Fibroblast of upper back skin (primary cell): ENCODE measurements at places on chromosomes 3 and 15.

- DNase-seq: peak; percentile 15
Observed at GRCh38 chr3:136177876-136178275, 18.3 kb downstream of the MSL2 start.

DNA sequence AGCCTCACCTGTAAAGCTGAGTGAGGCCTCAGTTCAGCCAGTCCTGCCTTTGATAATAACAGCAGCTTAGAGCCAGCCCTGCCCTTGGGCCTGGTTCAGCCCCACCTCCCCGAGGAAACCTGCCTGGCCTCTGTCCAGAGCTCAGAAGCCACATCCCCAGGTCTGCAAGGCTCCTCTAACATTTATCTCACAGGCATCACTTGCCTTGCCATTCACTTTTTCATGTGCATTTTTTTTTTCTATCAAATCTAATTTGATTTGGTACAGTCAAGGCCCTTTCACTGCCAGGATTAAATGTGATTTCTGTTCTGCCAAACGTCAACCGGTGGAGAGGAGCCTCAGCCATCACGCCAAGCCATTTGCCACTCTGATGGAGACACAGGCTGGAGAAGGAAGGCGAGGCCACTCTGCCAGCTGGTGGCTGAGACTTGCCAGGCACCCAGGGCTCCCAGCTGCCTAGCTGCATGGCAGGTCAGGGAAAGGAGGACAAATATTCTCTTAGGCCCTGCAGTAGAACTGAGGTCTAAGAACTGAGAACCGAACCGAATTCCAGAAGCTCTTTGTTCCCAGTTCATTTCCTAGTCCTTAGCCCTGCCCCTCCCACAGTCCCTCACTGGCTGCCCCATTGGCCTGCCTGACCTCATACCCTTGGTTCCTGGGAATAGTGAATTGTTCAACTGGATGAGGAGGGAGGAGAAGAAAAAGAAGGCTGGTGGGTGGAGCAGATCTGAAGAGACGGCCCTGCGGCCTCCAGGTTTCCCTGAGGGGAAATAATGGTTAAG lies 76.4 kb downstream of the SPSB4 start:
- DNase-seq: no peak

DNA sequence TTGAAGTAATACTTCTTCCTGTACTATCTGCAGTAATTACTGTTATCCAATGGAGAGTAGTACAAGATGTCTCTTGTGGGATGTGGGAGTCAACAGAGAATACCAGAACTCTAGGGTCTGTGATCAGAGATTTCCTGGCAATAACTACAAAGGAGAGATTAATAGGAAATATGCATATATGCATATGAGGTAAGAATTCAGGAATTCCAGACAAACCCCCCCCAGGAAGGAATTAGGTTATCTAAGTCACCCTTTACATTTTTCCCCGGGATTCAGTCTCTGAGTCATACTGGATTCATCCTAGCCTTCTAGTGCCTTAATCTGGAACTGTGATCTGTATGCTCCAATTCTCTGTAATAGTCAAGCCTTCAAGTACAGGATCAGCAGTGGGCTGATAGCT lies 49.4 kb downstream of the GTF2E1 start:
- peak; percentile 94 for DNase-seq

DNA sequence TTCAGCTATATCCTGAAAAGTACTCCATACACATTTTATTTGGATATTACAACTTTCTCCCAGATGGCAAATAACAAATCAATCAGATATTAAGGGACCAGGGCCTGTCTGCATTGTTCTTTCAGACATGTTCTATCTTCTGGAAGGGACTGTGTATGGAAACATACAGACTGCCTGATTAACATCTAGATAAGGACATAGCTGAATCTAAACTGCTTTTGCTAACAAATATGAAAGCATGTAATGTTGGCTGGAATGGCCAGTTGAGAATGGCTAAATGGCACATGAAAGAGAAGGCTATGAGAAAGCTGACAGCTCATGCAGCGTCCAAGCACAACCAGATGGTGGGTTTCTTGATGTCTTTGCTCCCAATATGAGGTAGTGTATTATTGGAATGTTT lies 149.4 kb downstream of the CFAP20DC start:
- DNase-seq: no peak

DNA sequence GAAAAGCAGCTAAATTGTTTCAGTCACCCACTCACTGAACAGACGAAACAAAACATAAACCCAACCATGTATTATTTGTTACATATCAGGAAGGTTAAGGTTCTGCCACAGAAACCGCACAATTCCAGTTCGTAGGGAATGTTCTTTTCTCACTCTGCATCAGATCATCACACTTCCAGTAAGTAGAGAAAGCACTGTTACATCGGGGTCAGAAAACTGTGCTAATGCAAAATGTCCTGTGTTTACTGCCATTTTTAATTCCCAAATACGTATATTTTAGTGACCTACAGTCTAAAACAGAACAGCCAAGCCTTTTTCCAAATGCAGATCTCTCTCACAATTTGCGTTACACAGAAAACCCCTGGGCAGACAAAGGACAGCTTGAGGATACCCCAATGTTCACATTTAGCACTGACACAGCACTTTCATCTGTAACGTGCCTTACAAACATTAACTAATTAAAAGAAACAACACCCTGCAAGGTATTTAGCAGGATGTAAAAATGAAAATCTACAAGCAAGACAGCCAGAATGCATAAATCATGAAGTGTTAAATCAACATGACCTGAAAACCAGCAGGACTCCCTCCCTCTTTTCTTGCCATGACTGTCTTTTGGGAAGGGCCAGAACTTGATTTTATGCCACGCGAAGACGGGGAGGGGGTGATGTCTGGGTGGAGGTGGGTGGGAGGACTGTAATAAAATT lies 34.8 kb upstream of the SKIL start:
- no peak for DNase-seq

- no peak for DNase-seq
Observed at GRCh38 chr3:116905334-116905733, 195.8 kb downstream of the TUSC7 start.

GRCh38 chr15:41999290-42000285 lies 21.3 kb downstream of the PLA2G4E start:
- no peak for DNase-seq
